Mesenchymal stem cell (in vitro differentiated cells and primary cell): ENCODE measurements at places on chromosomes 1 and 21.
A peak's percentile ranks its signal among the peaks of the same experiment; 100 is the strongest.

- no peak for DNase-seq
Measured at GRCh38 chr1:106836708-106837107, 219.8 kb upstream of the PRMT6 start.

- DNase-seq, result peak; percentile 15
Measured at GRCh38 chr1:108913105-108913948, 36.5 kb downstream of the GPSM2 start.

GRCh38 chr1:222861062-222861461, 46.2 kb downstream of the DISP1 start:
- no peak for DNase-seq

- DNase-seq, result no peak
Measured at GRCh38 chr1:43879414-43879813, 54.2 kb upstream of the ARTN start.

DNA sequence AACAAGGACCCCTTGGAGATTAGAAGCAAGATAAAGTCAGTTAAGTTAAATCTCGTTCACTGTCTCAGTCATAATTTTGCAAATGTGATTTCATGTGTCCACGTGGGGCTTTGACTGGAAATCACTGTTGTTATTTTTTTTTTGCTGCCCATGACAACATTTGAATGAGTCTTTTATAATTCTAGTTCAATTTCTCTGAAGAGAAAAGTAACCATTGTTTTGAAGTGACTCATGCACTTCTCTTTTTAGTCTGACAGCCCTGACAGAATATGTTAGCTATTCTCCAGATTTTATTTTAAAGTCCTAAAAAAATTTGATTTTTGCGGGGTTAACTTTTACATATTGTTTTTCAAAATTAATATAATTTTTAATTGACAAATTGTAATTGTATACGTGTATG, 30.7 kb upstream of the NLRP3 start:
- no peak for DNase-seq

DNA sequence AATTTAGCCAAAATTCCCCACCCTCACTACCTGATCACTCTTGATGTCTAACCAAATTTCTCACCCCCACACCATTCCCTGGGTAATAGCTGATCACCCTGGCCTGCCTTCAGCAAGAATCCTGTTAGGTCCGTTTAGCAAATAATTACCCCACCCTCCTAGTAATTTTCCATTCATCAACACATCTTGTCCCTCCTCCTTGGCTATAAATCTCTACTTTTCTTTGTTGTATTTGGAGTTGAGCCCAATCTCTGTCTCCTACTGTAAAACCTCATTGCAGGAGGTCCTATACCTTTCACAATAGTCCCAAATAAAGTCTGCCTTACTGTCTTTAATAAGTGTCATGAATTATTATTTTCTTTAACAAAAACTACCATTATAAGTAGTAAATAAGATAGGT, 6.9 kb upstream of the PRKAA2 start:
- DNase-seq, result no peak

DNA sequence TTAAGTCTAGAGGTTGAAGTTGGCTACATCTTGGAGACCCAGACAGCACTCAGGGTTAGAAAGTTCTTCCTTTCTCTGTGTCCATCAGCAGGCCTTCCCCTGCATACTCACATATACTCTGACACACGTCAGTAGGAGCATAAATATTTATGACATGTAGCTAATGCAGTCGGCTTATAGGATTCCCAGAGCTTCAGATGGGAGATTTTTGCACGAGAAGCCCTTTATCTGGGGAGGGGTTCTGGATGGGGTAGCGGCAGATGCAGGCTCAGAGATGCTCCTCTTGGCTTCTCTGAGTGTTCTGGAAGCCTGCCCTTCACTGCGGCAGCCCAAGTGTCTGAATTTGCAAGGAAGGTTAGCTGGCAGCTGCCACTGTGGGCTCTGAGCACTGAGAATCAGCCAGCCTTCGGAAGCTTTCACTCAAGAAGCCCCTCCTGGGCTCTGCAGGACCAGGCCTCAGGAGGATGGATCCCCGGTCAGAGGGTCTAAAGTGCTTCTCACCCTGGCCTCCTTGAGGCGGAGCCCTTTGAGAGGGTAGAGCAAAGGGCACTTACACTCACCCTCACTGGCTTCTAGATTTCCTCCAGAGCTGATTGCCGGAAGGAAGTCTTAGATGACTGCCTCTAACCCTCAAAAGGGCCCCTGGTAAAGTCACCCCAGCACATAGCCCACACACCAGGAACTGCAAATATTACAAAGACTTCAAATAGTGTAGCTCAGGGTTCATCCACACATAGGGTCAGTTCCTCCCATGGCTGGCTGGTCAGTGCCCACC, 68.1 kb upstream of the NFASC start:
- DNase-seq, result no peak

DNA sequence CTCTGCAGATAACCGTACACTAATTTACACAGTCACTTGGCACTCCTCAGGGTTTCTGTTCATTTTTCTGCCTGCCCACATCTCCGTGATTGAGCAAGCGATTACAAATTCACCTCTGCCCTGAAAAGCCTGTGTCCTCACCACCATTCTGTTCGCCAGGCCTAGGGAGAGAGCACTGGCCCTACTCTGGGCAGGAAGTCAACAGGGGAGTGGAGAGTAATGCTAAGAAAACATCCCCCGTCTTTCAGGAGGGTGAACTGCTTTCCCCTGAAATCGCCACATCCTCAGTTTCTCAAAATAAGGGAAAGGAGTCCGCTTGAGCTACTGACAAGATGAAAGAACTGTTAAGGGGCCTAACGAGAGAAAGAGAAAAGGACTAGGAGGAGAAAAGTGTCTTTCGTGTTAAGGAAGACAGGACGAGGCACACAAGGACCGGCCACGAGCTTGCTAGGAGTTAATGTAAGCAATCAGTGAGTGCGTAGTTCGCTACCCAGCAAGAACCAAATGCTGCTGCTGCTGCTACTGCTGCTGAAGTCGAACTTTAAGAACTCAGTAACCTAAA, 632 bp downstream of the PEX19 start:
- DNase-seq, result peak; percentile 84

- no peak for DNase-seq
Measured at GRCh38 chr1:66168467-66168887, 365.5 kb upstream of the SGIP1 start.

GRCh38 chr1:243587285-243587684, 262.8 kb downstream of the AKT3 start:
- no peak for DNase-seq

GRCh38 chr1:1119272-1119890, 3.5 kb upstream of the C1orf159 start:
- DNase-seq, result no peak

- DNase-seq, result no peak
Measured at GRCh38 chr21:42453224-42453985, 42.6 kb downstream of the RSPH1 start.

DNA sequence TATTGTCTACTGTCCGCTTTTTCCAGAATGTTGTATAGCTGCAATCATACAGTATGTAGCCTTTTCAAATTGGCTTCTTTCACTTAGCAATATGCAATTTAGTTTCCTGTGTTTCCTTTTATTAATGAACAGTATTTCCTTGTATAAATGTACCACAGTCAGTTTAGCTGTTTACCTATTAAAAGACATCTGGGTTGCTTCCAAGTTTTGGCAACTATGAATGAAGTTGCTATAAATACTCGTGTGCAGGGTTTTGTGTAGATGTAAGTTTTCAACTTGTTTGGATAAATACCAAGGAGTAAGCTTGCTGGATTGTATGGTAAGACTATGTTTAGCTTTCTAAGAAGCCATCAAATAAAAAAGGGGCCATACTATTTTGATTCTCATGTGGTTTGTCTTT, 24.4 kb upstream of the KCNJ6 start:
- DNase-seq, result no peak

- DNase-seq, result no peak
Measured at GRCh38 chr1:182054698-182055326, 6.7 kb downstream of the ZNF648 start.

DNA sequence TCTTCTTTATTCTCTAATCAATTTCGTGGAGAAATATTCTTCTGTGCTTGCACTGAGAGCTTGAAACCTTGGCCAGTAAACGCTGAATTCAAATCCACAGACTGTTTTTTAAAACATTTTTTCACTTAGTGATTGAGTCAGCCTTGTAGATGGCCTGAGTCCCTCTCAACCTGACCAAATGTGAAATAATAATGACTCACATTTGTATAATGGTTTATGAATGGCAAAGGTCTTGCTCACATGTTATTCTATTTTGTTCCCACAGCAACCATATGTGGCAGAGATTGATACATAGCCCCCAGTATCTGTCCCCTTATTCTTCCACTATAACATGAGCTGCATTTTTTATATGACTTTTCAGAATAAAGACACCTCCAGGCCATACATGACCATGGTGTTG, 47.8 kb upstream of the CCDC190 start:
- DNase-seq, result peak; percentile 61

DNA sequence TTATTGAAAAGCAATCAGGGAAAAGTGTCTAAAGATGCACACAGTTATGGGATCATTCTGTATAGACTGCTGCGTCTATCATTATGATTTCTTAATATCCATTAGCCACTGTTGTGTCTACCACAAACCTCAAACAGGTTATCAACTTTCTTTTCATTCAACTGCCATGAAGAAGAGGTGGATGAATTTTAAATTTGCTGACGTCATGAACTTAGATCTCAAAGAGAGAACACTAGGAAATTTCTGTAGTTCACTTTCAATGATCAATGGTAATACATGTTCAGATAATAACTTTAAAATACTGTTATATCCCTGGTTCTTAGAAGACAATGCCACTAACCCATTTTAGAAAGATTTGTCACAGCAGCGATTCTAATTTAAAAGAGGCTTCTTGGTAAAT, 6.7 kb downstream of the PLA2G4A start:
- DNase-seq, result no peak

- no peak for DNase-seq
Measured at GRCh38 chr1:229792012-229792975, 166.2 kb downstream of the URB2 start.

GRCh38 chr21:31078796-31079195, 40.5 kb upstream of the KRTAP19-8 start:
- no peak for DNase-seq

- no peak for DNase-seq
Measured at GRCh38 chr1:46639547-46639946, 22.9 kb upstream of the MOB3C start.

DNA sequence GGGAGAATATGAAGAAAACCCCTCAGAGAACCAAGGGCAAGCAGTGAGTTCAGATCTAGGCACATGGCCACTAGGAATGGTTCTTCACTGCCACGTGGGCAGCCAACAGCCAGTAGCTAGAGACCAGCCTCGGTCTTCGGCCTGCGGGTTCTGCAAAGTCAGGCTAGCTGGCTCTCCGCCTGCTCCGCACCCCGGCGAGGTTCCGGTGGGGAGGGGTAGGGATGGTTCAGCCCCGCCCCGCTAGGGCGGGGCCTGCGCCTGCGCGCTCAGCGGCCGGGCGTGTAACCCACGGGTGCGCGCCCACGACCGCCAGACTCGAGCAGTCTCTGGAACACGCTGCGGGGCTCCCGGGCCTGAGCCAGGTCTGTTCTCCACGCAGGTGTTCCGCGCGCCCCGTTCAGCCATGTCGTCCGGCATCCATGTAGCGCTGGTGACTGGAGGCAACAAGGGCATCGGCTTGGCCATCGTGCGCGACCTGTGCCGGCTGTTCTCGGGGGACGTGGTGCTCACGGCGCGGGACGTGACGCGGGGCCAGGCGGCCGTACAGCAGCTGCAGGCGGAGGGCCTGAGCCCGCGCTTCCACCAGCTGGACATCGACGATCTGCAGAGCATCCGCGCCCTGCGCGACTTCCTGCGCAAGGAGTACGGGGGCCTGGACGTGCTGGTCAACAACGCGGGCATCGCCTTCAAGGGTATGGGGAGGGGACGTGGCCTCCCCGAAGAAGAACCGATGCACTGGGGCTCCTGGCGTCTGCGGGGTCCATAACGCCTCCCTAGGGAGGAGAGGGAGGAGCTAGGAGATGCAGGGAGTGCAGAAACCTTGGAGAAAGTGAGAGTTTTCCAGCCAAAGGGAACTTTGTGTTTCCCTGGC, at the start of gene CBR1:
CBR1 (plus strand) TSS at position 312 of the 871 bp plus-strand sequence; CDS start at position 404, 92 bp downstream.
- DNase-seq, result peak; percentile 69

DNA sequence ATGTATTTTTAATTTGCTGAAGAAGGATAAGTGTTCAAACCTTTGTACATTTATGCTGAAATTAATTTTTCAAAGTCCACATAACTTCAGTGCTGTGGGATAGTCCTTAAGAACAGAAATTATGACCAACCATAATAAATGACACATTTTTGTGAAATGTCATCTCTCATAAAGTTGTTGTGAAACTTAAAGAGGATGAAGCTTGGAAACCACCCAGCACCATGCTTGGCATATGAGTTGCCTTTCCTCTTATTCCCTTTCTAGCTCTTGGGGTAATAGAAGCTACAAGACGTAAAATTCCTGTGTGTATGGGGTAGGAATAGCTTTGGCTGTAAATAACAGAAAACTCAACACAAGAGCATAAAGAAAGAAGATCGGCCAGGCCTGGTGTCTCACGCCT, 18.9 kb upstream of the USP24 start:
- no peak for DNase-seq

DNA sequence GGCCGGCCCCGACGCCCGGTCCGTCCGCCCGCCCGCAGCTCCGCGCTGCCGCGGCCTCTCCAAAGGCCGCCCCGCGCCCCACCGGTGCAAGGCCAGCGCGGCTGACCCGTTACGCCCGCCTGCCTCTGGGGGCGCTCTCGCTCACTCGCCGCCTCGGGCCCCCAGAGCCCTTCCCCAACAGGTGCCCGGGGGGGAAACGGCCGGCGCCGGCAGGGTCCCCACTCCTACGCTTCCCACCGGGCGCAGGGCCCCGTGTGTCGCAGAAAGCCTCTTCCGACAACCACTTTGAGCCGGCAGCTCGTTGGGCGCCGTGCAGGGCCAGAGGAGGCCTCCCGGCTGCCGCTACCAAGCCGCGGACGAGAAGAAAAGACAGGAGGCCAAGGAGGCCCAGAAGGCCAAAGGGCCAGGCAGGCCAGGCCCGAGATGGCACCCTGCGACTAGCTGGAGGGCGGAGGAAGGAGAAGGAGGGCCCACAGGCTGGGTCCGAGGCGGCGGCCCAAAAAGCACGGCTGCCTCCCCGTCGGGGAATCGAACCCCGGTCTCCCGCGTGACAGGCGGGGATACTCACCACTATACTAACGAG, 64.9 kb upstream of the FCGR2A start:
- peak; percentile 71 for DNase-seq

DNA sequence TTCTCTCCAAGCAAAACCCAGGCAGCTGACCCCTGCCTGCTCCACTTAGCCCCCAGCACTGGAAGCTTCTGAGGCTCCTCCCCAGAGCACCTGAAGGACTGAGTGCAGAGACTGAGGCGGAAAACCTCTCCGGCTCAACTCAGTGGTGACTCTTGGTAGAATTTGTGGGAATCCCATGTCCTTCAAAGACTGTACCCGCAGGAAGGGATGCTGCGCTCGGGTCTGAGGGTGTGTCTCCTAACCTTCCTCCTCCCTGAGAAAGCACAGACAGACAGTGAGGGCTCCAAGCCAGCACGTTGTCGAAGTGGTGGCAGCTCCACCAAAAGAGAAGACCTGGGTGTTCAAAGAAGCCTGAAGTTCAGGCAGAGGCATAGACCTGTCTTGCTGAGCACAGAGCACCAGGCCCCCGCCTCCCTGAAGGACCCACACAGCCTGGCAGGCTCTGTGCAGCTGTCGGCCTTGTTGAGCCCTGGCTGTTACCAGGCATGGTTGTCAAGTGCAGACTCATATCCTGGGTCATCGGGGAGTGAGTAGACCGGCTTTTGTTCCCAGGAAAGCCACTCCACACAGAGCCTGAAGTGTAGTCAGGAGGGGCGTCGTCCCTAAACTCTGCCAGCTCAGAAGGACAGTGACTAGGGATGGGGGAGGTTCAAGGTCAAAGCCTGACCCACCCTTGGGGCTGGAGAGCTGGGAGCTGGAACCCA, 36.7 kb downstream of the CSMD2 start:
- no peak for DNase-seq

- no peak for DNase-seq
Measured at GRCh38 chr1:17922833-17923232, 167.7 kb downstream of the ACTL8 start.
